Esophagus squamous epithelium (tissue), 5 donors: ENCODE measurements at places on chromosomes 11 and 22.

DNA sequence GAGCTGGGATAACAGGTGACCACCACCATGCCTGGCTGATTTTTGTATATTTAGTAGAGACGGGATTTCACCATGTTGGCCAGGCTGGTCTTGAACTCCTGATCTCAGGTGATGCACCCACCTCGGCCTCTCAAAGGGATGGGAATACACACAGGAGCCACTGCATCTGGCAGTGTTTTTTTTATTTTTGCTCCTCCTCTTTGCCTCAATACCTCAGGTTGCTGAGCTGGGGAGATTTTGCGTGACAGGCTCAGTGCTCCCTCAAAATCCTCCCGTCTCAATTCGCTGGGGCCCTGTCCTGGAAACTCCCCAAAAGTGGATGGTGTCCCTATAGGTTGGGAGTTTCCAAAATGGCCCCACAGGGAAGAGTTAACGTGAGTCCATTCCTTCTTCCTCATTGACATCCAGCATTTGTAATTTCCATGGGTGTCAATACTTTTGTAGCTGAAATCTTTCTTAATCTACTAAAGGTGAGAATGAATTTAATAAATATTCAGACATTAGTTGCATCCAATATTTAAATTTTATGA is 71.8 kb downstream of the GGTLC2 start:
- no peak for DNase-seq

GRCh38 chr22:47842119-47842518 is 1079.7 kb downstream of the TBC1D22A start:
- DNase-seq = no peak

DNA sequence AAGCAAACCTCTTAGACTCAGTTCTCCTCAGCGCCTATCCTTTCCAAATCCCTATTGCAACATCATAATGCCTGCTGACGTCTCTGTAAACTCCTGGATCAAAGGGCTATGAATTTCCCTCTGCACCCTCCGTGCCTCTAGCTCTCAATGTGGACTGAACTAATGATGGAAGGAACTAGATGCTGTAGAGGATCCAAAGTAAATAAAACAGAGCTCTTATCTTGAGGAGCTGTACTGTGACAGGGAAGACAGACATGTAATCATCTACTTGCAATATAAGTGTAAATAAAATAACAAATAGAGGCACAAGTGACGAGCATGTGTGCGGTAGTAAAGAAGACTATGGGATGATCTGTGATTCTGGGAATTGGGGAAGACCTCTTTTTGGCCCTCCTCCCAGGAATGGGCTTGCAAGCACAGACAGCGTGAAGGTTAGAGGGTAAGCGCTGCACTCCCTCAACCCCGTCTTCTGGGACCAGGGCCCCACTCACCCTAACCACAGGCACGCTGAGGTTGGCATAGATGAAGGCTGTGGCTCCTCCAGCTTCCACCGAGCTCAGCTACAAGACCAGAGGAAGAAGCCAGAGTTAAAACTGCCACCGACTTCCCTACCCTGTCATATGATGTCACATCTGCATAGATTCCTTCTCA is 42.2 kb downstream of the P4HA3 start:
- DNase-seq = no peak

GRCh38 chr11:86150847-86151173 is 81.9 kb upstream of the PICALM start:
- DNase-seq = no peak

DNA sequence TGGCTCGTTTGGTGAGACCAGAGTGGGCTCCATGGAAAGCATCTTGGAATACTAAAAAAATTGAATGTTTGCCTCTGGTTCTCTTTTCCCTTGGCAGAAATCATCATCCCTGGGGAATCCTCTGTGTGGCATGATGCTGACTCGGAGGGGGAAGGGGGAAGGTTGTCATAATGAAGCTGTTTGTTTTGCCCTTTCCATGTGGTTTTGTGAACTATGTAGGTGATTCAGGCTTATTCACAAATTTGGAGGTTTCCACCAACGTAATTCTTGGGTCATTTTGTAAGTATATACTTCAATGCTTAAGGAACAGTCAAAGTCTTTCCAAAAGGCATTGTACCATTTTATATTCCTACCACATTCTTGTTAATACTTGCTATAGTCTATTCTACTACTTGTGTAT is 754.0 kb upstream of the FAT3 start:
- DNase-seq = no peak

DNA sequence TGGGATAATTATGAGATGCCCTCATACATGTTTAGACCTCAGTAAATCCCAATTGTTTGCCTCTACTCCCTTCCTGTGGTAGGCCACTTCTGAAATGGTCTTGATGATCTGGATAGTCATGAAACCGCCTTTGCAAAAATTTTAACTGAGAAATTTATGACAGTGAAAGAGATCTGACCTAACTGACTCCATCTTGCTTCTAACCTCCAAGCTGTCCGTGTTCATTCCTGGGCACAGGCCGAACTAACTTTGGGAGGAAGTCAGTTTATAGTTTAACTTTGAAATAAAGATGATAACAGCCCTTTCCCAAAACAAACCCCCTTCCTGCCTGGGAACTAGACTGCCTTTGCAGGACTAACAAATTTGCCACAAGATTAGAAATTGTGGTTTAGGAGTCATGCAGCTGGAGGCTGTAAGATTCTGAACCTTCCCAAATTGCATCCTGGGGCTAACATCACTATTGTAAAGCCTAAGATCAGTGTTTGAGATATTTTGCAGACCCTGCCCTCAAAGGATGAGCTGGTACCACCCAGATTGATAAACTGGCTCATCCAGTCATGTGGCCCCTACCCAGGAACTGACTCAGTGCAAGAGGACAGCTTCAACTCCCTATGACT is 19.9 kb upstream of the CTR9 start:
- DNase-seq = no peak

- DNase-seq = peak; percentile 51
Measured at GRCh38 chr22:31292236-31292989, at the start of gene PIK3IP1. TSS of gene PIK3IP1 (minus strand) at chr22:31292488. CDS start at chr22:31292344, 144 bp downstream.

DNA sequence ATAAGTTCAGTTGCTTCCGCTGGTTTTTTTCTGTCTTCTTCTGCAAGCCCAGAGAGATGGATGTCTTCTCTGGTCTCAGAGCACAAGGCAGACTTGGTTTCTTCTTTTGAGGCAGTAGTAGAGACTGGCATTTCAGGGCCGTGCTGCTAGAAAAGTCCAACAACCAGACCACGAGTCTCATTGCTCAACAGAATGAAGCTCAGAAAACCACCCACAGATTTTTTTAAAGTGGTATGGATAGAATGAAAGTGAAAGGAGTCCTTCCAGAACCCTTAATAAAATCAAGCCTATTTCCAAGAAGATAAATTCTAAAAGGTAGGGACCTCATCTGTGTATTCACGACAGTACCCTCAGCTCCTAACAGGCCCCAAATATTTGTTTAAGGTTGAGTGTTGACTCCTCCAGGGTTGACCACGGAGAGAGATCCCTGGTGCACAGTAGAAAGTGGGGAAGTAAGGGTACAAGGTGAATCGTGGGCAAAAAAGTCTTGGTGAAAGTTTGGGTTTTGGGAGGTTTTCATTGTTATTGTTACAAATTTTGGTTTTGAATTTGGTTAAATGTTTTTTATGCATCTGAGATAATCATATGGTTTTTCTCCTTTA is 43.6 kb upstream of the DDX6 start:
- no peak for DNase-seq

DNA sequence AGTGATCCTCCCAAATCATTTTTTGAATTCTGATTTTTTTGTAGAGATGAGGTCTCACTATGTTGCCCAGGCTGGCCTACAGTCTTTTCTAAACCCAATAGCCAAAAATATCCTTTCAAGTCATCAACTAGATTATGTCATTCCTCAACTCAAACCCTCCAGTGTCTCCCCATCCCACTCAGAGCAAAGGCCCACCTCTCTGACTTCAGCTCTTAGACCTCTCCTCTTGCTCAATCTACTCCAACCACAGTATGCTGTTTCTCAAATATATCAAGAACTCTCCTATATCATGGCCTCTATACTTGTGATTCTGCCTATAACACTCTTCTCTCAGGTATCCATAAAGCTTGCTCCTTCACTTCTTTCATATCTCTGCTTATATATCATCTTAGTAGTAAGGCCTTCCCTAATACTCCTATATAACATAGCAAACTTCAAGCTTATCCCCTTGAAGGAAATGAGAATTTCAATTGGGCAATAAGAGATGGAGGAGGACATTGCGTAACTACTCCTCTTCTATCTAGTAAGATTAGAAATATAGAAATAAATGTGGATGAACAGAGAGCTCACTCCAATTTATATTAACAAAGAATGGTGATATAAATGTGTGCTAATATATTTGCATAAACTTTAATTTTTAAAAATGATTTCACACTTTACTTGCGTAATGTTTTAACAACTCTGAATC is 24.5 kb downstream of the DLG2 start:
- DNase-seq = no peak

GRCh38 chr11:112318184-112318591 is 57.5 kb upstream of the PLET1 start:
- DNase-seq = no peak

DNA sequence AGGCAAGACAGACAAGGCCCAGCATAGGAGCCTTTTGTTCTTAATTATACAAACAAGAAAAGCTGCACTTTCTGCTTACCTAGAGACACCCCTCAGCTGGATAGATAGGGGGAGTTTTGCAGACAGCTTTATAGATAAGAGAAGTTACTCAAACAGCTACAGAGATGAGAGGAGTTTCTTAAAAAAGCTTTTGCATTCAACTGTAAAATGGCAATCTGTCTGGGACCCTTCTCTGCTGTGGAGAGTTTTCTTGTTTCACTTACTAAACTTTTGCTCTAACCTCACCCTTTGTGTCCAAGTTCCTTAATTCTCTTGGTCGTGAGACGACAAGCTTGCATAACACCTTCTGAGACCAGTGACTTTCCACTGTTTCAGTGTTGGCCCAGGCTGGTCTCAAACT is 103.8 kb upstream of the CHORDC1 start:
- DNase-seq = no peak

DNA sequence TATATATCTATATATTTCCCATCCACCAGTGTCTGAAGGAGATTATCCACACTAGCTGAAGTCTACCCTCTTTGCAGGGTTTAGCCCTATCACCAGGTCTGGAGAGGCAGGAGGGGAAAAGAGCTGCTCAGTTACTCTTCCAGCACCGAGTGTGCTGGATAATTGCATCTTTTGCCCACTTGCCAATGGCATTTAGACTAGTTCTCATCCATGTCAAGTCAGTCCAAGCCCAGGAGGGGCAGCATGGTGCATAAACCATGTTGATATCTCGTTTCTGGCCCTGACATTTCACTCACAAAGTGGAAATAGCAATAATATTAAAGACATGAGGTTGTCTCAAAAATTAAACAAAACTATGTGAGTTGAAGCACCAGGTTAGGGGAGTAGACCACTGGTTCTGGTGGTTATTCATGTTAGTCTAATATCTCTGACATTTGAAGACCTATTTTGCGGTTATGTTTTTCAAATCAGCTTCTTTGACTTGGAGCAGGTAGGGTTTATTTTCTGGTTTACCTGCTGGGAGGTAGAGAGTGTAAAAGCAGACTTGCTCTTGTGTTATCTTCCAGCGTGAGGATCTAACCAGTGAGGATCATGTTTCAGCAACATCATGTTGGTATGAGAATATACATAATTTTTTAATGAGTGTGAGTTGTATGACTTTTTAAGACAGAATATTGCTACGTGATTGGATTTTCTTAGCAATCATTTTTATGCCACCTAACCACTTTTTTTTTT is 273.2 kb upstream of the KIRREL3 start:
- DNase-seq = no peak

GRCh38 chr11:68181719-68182451 is 31.2 kb downstream of the KMT5B start:
- no peak for DNase-seq

DNA sequence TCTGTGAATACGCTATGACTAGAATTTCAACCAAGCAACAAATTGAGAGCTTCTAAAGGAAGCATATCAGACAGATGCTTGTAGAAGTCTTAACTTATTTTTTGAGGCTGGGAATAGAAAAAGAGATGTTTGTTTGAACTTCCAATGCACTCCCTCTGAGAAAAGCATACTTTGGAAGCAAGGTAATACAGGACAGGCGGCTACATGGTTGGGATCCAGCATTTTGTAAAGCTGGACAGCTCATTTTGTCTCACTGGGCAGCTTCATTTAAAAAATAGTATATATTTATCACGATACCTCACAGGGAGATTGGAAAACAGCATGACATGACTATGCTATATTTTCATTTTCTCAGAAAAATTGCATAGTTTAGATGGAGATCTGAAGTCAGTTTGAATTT is 821.3 kb upstream of the API5 start:
- no peak for DNase-seq

- DNase-seq = no peak
Measured at GRCh38 chr11:69905611-69906452, 86.6 kb upstream of the FGF3 start.
